ENCODE measurements at places on chromosomes 2 and 18.

GRCh38 chr2:98465456-98466226 lies 21.0 kb downstream of the INPP4A start:
- no peak for DNase-seq

- no peak for DNase-seq
Measured at GRCh38 chr2:176129813-176130146, 275 bp downstream of the HOXD8 start.

- no peak for DNase-seq
Measured at GRCh38 chr2:153866595-153866994, 5.1 kb upstream of the GALNT13 start.

DNA sequence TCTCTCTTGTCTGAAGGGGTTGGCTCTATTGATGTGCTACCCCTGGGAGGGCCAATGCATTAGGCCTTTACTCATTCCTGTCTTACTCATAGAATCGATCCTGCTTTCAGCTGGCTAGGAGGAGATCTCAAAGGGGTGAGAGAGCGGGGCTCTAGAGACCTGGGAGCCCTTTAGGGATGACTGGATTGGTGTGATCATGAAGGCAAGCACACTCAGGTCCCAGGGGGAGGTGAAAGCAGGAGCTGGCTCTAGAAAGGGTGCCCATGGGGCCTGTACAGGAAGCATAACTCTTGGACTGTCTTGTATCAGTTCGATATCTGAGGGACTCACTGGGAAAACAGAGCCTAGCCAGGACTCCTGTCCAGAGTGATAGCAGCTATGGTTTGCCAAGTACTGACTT lies 47.8 kb downstream of the INPP4A start:
- DNase-seq, result no peak

DNA sequence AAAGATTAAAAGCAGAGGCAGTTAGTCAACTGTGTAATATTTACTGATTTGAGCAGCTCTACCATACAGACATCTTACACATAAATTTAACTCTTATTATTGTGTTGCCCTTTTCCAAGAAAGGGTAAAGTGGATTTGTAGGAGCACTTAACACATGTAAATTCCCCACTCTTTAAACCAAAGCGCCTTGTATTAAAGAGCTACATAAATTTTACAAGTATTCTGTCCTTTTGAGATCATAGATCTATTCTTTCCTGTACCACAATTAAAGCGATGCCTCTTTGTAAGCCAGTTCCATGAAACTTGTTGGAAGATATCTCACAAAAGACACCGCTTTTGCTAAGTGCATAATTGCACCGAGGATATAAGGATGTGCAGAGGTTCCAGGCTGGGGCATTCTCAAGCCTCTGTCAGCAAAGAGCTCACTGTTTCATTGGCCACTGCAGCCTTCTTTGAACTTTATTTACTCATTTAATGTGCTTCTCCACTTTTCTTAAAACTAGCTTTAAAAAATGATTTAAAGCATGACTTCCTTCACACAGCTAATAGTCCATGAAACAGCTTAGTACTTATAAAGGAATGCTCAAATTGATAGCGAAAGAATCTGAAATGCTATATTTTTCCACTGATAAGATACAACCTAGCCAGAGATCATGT lies 520.0 kb upstream of the TCF4 start:
- no peak for DNase-seq

GRCh38 chr18:68826121-68826520 lies 28.2 kb downstream of the CCDC102B start:
- DNase-seq, result no peak

DNA sequence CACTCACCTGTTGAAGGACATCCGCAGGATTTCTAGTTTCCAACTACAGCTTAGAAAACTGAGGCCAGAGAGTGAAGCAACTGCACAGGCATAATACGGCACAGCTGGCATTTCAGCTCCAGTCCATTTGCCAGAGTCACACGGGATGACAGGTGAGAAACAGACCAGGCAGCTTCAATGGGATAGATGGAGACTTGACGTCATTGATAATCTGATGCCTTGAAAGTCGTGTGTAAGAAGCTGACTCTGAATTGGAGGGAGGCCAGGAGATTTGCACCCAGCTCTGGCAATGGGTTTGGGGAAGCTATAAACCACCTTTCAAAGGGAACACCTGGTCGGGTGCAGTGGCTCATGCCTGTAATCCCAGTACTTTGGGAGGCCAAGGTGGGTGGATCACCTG lies 12.4 kb upstream of the DNMT3A start:
- no peak for DNase-seq

- DNase-seq, result no peak
Measured at GRCh38 chr18:61653823-61654551, 238.8 kb downstream of the RNF152 start.

DNA sequence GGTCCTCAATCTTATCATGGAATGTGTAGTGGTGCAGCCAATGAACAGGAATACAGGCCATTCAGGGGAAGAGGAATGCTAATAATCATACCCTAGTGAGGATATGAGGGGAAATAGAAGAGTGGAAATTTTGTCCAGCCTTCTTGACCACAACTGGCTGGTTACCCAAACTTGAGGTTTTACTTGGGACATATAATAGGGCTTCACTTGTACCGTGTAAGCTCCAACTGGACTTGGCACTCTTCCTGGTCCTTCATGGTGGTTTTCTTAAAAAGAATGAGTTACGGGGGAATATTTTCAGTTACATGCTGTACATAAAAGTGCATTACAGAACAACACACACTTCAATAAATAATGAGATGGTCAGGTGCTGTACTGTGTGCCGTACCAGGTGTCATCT lies 234.9 kb upstream of the RASGRP3 start:
- no peak for DNase-seq

DNA sequence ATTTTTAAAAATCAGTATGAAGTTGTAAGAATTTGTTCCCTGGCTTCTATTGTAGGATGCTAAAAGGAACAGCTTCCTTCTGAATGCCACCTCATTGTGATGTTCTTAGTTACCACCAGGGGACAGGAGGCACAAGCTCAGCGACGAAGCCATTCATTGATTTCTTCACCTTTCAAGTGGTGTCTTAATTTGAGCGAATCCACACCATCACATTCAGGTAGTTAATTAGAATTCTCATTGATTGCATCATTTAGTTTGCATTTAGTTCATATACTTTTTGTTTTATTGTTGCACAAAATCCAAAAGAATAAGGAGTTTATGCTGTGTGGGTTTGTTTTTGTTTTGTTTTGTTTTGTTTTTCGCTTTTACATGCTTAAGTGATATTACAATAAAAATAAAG lies 23.1 kb downstream of the CYP27C1 start:
- no peak for DNase-seq

DNA sequence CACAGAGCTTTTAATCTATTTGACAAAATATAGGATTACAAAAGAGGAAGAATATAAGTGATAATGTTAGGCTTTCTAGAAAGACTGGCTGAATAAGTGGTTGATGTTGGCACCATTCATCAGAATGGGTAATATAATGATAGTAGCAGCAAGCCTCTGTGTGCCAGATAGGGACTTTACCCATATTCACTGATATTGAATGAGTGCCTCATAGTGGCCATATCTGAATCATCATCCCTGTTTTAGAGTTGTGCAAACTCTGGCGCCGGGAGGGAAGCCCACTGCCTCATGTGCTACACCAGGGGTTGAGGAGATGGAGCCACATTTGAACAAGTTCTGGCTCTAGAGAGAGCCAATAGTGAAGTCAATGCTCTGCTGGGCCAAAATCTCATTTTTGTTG lies 368.7 kb upstream of the CRIM1 start:
- no peak for DNase-seq
